AG08396 (cell line): ENCODE measurements at places on chromosomes 12 and 14.
A peak's percentile ranks its signal among the peaks of the same experiment; 100 is the strongest.

GRCh38 chr12:115403689-115404088, 719.7 kb upstream of the TBX3 start:
- no peak for DNase-seq

DNA sequence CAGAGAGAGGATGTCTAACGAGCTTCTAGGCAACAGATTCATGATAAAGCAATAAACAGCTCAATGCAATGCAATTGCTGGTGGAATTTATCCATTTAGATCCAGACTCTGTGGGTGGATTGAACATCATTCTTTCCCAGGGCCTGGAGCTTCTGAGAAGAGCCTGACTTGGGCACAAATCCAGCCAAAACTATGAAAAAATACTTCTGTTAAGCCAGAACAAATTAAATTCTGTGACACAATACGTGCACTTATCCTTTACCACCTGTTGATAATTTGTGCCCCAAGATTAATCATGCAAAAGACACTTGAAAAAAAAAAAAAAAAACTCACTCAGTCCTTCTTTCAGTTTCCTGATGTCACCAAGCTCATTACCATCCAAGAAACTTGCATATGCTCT, 446.0 kb upstream of the DCN start:
- no peak for DNase-seq

DNA sequence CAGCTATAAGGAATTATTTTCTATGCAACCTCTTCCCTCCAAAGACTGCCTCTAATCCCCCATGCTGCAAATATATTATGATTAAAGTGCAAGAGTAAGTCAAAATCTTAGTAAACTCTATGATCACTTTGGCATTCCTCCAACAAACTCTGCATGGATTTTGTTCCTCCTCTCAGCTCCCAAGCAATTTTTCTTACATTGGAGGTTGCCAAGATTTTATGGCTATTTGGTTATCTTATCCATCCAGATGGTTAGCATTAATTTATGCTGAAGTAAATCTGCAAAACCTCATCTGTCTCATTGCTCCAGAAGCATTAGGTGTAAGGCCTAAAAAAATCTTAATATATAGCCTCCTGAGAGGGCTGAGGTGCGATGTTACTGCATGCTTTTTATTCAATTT, 228.1 kb downstream of the CHST11 start:
- no peak for DNase-seq

GRCh38 chr12:98955284-98955683, 310.2 kb downstream of the APAF1 start:
- no peak for DNase-seq

GRCh38 chr12:21879312-21879711, 61.9 kb downstream of the ABCC9 start:
- DNase-seq: no peak

DNA sequence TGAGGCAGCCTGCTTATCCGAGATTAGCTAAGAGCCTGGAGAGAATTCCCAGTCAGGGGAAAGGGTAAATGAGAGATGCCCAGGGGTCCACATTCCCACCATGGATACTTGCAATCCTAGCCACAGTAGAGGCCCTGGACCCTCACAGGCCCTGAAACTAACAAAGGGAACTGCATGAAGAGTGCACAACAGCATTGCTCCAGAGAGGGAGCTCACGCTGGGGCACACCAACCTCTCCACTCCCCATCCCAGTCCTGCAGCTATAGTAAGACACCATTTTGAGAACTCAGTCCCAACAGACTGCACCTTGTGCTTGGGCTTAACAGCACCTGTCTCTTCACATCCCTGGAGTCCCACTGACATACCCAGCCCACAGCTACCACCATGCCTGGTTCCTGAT, 30.5 kb downstream of the CEP83 start:
- DNase-seq: no peak

- DNase-seq: no peak
Measured at GRCh38 chr14:81837304-81837703, 303.7 kb upstream of the SEL1L start.

DNA sequence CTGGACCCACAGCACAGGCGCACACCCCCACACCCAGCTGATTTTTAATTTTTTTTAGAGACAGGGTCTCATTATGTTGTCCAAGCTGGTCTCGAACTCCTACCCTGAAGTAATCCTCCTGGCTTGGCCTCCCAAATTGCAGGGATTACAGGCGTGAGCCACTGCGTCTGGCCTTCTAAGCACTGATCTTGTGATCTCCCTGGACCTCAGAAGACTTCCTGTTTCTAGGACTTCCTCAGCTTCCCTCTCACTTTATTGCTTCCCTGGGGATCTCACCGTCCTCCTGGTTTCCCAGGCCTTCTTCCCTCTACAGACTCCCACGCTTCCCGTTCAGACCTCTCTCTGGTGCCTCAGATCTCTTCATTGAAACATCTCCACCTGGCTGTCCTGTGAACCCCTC, 13.8 kb downstream of the ZNF839 start:
- no peak for DNase-seq

GRCh38 chr12:66661357-66661756, 17.5 kb downstream of the GRIP1 start:
- no peak for DNase-seq

DNA sequence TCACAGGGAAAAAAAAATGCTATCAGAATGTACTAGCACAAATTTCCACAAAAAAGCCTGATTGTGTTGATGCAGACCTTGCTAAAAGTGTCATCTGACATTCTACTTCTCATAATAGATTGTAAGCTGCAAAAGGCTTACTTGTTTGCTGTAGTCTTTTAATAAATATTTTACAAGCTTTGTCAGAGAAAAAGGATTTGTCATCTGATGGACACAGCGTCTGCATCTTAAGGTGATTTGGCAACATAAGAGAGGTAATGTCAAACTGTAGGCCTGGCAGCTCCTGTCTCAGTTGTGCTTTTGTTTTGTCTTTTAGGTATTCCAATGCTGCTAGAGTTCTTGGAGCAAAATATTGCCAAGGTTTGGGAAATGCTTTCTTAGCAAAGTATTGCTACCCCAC, 26.3 kb upstream of the KCNH3 start:
- DNase-seq: no peak

- DNase-seq: no peak
Measured at GRCh38 chr14:103205541-103205906, 82.3 kb downstream of the TNFAIP2 start.

- no peak for DNase-seq
Measured at GRCh38 chr12:24884911-24885310, 64.0 kb downstream of the BCAT1 start.

GRCh38 chr12:104971306-104971705, 13.2 kb upstream of the SLC41A2 start:
- no peak for DNase-seq

GRCh38 chr12:40031965-40032364, 73.9 kb downstream of the SLC2A13 start:
- no peak for DNase-seq

DNA sequence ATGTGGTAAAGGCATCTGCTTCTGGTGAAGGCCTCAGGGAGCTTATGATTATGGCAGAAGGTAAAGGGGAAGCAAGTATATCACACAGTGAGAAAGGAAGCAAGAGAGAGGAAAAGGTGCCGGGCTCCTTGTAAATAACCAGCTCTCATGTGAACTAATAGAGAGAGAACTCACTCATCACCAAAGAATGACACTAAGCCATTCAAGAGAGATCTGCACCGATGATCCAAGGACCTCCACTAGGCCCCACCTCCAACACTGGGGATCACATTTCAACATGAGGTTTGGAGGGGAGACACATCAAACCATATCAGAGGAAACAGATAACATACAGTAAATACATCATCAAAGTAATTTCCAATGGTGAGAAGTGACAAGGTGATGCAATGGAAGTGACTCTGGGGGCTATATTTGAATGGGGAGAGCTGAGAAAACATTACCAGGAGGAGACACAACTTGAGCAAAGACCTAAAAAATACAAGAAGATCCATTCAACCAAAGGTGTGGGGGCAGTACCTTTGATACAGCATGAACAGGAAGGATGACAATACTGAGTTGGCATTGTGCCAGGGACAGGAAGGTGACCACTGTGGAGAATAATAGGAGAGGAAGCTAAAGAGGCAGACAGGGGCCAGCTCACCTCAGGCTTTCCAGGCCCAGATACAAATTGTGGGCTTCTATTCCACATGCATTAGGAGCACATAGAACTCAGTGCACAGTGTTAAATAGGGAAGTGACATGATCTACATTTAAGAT, 134.4 kb upstream of the GRIP1 start:
- no peak for DNase-seq

DNA sequence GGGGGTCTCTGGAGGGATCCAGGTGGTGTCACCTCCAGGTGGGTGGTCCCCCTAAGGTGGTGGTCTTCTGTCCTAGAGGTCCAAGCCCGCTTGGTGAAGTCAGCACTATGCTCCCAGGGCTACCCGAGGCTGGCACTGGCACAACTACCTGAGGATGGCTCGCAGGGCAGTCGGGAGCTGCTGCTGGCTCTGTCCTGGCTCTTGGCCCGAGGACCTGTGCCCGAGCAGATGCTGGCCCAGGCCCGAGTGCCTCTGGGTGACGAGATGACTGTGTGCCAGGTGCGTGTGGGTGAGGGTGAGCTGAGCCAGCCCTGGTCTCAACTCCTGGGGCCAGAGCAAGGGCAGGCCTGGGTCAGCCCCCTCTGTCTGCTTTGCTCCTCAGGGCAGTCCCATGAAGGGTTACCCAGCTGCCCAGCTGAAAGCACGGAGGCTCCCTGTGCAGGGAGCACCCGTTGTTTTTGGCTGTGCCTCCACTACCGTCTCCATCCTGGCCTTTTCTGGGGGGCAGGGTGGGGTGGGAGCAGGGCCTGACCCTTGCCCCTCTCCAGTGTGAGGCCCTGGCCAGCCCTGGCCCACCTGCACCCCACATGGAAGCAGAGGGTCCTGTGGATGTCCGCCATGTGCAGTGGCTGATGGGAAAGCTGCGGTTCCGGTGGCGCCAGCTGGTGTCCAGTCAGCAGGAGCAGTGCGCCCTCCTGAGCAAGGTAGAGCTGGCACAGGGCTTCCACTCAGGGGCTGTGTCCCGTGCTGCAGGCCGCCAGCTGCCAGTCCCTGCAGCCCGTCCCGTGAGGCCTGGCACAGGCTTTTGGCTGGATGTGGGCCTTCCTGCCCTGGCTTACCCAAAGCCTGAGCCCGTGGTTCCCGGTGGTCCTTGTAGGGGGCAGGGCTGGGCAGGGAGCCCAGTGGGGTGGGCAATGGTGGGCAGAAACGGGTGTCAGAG, 1.3 kb downstream of the TEDC1 start:
- DNase-seq: no peak

GRCh38 chr14:30225176-30225575, 297.5 kb upstream of the PRKD1 start:
- no peak for DNase-seq

GRCh38 chr12:32549675-32550079, 129.4 kb upstream of the DNM1L start:
- peak; percentile 26 for DNase-seq

DNA sequence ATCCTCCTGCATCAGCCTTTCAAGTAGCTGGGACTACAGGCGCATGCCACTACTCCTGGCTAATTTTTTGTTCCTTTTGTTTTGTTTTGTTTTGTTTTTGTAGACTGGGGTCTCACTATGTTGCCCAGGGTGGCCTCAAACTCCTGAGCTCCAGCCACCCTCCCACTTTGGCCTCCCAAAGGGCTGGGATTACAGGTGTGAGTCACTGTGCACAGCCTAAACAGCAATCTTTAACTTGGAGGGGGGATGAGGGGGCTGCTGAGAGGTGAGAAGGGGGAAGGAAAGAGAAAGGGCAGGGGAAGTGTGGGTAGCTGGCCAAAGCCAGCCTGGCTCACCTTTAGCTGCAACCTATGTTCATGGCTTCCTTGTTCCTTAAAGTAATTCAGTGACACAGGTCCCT, 77.4 kb downstream of the KDM2B start:
- DNase-seq: no peak

DNA sequence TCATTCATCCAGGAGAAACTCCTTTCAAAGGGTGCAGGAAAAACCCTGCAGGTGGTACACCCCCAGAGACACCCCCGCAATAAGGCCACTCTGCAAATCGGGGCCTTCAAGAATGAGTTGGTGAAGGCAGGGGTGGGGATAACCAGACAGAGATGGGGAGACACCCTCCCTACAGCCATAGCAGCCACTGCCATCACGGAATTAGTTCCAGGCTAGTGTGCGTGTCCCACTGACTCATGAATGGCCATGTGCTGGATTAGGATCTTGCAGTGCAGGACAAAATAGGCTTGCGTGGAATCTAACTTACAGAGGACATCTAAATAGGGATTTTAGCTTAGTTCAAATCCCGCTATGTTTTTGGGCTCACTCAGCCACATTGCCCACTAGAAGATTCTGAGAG, 37.8 kb downstream of the SPRING1 start:
- DNase-seq: no peak

DNA sequence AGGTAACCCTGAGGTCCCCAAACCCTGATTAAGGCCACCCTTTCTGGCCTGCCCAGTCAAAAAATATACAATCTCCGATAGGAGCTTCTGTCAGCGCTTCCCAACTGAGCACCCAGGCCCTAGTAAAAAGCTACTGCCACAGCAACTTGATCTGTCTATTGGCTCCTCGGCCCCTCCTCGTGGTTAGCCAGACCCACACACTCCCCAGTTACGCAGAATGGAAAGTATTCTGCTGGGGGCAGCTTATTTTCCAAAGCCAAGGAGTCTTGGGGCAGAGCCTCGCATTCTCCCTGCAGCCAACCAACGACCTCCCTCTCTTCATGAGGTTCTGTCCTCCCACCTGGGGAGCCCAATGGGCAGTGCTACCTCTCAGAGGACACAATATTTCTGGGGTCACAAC, 32.1 kb downstream of the FMNL3 start:
- DNase-seq: no peak

GRCh38 chr14:90461425-90461824, 64.6 kb downstream of the CALM1 start:
- no peak for DNase-seq

DNA sequence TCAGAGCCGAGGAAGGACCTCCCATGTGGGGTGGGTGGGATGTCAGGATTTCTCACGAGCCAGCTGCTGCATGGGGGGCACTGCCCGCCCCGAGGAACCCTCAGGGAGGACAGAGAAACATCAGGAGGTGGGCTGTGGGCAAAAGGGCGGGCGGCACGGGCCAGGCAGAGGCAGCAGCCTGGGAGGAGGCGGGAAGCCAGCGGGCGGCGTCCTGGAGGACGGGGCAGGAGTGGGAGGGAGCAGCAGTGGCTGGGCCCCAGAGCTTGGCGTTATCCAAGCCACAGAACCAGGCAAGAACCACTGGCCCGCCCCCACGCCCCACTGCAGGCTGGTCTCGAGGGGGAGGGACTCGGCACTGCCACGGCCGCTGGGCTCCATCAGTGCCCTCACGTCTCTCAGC, 2.4 kb downstream of the C14orf180 start:
- DNase-seq: no peak

GRCh38 chr14:99907761-99908652, 114.8 kb downstream of the EML1 start:
- no peak for DNase-seq

DNA sequence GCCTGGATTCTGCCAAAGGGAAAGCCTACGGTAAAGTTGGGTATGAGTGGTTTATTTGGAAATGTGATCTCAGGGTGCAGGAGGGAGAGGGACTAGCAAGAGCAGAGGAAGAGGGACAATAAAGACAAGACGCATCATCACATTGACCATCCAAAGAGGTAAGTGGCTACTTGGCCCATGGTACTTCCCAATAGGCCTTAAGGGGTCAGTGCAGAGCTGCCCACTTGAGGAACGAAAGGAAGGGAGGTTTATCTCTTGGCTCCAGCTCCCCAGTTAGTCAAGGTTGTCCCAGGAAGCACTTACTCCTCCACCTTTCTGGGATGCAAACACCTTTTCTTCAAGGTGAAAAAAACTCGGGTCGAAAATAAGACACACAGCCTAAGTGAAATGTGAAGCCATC, 323.9 kb downstream of the TMEM132D start:
- no peak for DNase-seq

- no peak for DNase-seq
Measured at GRCh38 chr14:67815573-67816225, 691 bp downstream of the ZFYVE26 start.

- DNase-seq: no peak
Measured at GRCh38 chr12:117145597-117146154, 44.6 kb downstream of the FBXO21 start.
